ENCODE measurements at places on chromosomes 11 and 22.

- DNase-seq, result peak; percentile 33
These were observed 481 bp downstream of the ANGPTL5 start for GRCh38 chr11:101915791-101916291.

- peak; percentile 58 for DNase-seq
These were observed 14.3 kb upstream of the EFCAB6 start for GRCh38 chr22:43826142-43827002.

GRCh38 chr22:30887453-30887852 lies 81.1 kb downstream of the MORC2 start:
- DNase-seq, result no peak

- DNase-seq, result peak; percentile 70
These were observed 46.0 kb downstream of the RPL27A start for GRCh38 chr11:8728563-8728962.

DNA sequence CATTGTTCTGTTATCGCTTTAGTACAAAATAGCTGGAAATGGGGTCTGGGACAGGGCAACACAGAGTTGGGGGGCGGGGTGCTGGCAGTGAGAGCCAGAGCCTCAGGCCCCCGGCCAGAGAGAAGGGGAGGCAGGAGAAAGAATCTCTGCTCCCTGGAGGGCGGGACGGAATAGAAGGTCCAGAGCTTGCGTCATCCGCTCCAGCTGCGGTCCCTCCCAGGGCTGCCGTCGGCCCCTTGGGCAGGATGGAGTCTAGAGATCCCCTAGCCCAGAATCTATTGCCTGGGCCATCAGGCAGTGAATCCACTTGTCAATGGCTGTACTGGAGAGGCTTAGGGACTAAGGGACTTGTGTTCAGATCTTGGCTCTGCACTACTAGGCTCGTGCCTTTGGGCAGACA lies 5.0 kb downstream of the TP53I11 start:
- no peak for DNase-seq

- DNase-seq, result peak; percentile 40
These were observed 31.7 kb upstream of the ABCC8 start for GRCh38 chr11:17508306-17508705.

DNA sequence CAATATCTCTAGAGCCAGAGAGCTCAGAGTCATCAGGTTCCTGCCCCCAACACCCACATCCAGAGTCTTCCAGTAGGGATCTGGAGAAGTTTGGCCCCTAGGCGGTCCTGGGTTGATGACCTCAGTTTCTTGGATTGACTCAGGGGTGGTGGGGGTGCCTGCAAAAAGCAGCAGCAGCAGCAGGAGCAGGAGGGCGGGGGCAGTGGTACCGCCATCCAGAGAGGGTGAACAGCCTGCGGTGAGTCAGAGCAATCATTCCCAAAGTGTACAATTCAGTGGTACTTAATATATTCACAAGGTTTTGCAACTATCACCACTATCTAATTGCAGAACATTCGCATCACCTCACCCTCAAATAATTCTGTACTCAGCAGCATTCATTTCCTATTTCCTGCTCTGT lies 9.9 kb upstream of the SEC14L3 start:
- peak; percentile 75 for DNase-seq

- peak; percentile 14 for DNase-seq
These were observed 4.0 kb upstream of the PRDM11 start for GRCh38 chr11:45142241-45143055.

DNA sequence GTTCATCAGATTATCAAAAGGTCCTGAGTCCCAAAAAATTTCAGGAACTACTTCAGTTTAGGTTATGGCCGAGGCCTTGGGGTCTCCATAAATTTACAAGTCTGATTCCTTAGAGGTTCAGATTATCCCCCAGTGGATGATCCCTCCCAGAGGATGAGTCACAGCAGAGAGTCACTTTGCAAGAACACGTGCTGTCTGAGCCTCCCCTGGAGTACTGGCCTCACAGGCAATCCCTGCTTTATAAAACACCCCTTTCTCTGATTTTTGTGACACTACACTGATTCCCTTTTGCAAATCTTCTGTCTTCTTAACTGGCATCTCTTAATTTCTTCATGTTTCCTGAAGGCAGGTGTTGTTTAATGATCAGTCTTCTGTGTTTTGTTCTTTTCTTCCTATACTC lies 45.3 kb downstream of the CCDC34 start:
- peak; percentile 71 for DNase-seq

DNA sequence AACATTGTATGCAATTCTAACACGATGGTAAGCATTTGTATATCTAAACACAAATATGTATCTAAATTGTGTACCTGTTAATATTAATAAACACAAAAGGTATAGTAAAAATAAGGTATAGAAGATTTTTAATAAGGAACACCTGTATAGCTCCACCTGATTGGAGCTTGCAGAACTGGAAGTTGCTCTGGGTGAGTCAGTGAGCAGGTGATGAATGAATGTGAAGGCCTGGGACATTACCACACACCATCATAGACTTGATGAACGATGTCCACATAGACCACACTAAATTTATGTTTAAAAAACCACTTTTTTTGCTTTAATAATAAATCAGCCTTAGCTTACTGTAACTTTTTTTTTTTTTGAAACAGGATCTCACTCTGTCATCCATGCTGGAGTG lies 97.6 kb upstream of the CLMP start:
- DNase-seq, result no peak

DNA sequence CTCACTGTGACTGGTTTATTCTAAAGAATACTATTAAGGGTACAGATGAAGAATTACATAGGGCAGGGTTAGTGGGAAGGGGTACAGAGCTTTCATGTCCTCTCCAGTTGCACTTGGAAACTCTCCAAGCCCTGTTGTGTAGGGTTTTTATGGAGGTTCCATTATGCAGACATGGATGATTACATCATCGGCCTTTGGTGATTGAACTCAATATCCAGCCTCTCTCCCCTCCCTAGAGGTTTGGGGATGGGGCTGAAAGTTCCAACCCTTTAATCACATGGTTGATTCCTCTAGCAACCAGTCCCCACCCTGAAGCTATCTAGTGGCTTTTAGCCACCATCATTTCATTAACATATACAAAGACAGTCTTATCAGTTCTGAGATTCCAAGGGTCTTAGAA lies 472.6 kb downstream of the BUD13 start:
- no peak for DNase-seq

GRCh38 chr22:49756201-49756600 lies 71.5 kb downstream of the BRD1 start:
- DNase-seq, result no peak

DNA sequence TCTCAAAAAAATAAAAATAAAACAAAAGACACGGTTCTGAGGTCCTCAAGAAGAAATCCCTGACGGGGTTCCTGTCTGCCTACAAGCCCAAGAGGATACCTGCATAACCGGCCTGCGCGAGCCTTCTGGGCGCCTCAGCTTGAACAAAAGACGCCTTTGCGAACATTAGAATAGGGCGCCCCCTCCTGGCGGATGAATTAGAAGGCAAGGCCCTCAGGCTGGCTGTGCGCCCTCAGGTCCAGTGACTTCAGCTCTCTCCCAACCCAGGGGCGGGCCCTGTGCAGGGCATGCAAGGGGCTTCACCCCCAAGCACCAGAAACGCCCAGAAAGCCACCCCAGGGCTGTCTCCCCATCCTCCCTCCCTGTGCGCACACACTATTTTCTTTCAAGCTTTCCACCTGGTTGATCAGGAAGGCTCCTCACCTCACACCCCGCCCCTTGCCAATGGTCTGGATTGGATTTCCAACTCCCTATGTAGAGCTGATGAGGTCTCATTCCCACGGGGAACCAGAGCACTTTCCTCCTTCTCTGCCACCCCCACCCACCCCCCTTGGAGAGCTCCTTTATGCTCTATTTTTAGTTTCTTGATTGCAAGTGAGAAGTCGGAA lies 273.3 kb downstream of the BUD13 start:
- DNase-seq, result peak; percentile 58

GRCh38 chr11:129896062-129896461 lies 684 bp upstream of the NFRKB start:
- no peak for DNase-seq

DNA sequence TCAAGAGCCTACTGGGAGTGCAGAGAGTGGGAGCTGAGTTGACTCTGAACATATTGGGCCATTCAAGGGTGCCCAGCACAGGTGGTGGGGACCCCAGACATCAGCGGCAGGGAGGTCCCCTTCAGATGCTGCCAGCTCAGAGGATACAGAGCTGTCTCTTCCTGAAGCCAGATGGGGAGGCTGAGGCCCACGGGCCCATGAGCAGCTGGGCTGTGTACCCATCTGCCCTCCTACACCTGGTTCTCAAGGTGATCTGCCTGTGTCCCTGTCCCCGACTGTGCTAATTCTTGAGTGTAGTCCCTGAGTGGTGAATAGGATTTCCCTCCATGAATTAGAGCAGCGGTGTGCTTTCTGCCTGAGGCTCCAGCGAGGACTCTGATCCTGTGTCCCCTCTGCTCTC lies 76.3 kb downstream of the MICAL2 start:
- no peak for DNase-seq

DNA sequence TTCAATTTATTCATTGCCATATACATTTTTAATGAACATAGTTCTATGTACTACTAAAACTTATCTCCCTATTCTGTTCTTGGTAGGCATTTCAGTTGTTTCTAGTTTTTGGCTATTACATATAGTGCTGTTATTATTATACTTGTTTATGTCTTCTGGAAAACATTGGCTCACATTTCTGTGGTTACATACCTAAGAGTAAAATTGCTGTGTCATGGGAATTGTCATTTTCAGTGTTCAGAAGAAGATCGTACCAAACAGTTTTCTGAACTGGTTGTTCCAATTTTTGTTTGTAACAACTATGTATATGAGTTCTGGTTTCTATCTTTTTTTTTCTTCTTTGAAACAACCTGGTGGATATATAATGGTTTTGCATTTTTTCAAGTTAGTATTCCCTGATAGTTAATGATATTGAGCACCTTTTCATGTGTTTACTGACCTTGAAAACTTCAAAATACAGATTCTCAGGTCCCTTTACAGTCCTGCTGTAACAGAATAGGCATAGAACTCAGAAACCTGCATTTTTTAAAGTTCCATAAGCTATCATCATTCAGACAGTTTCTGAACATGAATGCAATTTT lies 230.7 kb downstream of the JRKL start:
- DNase-seq, result no peak

- DNase-seq, result peak; percentile 84
These were observed 35.4 kb upstream of the AMOTL1 start for GRCh38 chr11:94732617-94733281.

DNA sequence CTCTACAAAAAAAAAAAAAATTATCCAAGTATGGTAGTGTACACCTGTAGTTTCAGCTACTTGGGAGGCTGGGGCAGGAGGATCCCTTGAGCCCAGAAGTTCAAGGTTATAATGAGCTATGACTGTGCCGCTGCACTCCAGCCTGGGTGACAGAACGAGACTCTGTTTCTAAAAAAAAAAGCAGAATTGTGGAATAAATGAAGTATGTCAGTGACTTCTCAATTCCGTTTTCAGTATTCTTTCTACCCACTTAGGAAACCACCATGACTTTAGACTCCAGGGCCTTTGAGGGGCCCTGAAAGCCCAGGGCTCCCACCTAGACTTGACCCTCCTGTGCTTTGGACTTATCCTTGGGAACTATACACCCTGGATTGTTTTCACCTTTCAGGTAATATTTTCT lies 6.5 kb upstream of the NUP160 start:
- DNase-seq, result no peak

- no peak for DNase-seq
These were observed 64.0 kb downstream of the RPUSD4 start for GRCh38 chr11:126147208-126148111.

DNA sequence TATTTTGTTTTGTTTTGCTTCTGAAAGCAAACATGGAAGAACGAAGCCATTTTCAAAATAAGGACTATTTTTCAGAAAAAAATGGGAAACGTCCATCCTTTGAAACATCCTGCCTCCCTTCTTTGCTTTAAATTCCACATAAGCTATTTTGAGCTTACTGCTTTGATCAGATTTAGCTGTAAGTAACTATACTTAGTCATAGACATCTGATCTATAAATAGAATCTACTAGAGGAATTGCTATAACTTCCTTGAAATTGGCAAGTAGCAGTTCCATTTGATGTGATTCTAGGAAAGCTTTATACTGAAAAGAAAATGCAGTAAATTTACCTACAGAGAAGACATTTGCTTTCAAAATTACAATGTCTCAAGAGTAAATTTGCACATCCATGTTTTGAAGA lies 305.8 kb downstream of the TTC28 start:
- peak; percentile 11 for DNase-seq

- no peak for DNase-seq
These were observed 42.1 kb upstream of the CCDC34 start for GRCh38 chr11:27405134-27405533.

GRCh38 chr11:130653838-130654636 lies 205.6 kb downstream of the ADAMTS15 start:
- no peak for DNase-seq

DNA sequence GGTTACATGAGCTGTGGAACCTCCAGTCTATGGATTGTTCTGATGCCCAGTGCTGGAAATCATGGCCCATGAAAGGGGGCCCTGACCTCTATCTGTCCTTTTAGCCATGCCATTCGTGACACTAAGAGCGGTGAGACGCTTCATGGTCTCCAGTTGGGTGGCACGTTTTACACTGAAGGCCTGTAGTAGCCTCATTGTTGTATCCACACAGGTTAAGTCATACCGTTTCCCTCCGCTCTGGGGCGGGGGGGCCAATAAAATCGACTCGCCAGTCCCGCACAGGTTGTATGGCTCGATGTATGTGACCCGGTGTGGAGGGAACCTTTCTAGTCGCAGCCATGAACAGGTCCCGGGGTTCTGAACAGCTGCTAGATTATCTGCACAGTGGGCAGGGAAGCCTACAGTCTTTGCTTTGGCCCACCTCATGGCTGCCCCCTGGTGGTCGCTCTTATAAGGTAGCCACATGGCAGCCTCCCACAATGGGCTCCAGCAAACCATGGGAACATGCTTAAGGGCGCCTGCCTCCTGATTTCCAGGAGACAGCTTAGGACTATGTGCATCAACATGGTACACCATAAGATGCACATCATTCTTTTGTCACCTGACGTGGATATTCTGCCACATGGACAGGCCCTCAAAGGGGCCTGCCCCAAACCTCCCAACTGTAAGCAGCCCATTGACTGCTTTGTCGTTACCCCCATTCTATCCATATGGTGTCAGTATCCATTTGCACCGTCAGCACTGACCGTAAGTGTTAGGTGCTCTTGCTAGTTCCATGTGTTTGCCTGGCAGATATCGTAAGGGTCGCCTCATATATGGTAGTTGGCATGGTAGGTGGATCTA lies 19.7 kb upstream of the APOL3 start:
- DNase-seq, result peak; percentile 71

- DNase-seq, result no peak
These were observed 2.5 kb upstream of the CD82 start for GRCh38 chr11:44562845-44563460.

Measured in EL (cell line).